Upper lobe of right lung (tissue), 1 donor: ENCODE measurements at places on chromosomes 1 and 21. TPM values are rescaled to one million over a fixed set of nuclear protein-coding genes. Genes with fewer than 3 reads are reported as not detected.

GRCh38 chr1:87044424-87044823, 130.0 kb downstream of the HS2ST1 start:
- DNase-seq = no peak
- no peaks in the 10 kb centered on the region for H3K27me3 ChIP-seq
- no peak overlapping the region for H3K27ac ChIP-seq
- H3K4me1 ChIP-seq = no peaks in the 10 kb centered on the region

DNA sequence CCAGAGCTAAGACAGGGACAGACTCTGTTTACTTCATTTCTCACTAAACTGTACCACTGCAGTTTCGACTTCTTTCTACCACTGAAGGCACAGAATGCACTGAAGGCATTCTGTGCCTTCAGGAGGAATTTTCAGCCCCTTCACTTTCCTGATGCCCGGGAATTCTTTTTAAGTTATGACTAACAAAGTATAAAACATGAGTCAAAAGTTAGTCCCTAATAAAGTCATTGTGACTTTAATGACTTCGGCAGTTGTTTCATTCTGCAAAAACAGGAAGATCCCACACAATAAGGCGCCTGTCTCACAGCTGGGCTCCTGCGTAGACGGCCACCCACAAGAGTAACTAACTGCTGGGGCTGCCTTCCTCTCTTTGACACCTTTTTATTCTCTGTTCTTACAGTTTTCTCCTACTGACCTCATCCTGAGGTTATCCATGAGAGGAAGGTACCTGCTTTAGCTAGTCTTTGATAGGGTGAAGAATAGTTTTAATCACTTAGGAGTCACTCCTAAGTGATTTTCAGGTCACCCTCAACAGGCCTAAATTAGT, 183.9 kb upstream of the SGIP1 start:
- no peaks in the 10 kb centered on the region for H3K27me3 ChIP-seq
- DNase-seq = no peak
- H3K4me1 ChIP-seq = peaks cover 51% of the 10 kb centered on the region
- peak overlapping the region; percentile 20 for H3K27ac ChIP-seq

Gene FCGR2B
- total RNA-seq = 30.7 TPM

DNA sequence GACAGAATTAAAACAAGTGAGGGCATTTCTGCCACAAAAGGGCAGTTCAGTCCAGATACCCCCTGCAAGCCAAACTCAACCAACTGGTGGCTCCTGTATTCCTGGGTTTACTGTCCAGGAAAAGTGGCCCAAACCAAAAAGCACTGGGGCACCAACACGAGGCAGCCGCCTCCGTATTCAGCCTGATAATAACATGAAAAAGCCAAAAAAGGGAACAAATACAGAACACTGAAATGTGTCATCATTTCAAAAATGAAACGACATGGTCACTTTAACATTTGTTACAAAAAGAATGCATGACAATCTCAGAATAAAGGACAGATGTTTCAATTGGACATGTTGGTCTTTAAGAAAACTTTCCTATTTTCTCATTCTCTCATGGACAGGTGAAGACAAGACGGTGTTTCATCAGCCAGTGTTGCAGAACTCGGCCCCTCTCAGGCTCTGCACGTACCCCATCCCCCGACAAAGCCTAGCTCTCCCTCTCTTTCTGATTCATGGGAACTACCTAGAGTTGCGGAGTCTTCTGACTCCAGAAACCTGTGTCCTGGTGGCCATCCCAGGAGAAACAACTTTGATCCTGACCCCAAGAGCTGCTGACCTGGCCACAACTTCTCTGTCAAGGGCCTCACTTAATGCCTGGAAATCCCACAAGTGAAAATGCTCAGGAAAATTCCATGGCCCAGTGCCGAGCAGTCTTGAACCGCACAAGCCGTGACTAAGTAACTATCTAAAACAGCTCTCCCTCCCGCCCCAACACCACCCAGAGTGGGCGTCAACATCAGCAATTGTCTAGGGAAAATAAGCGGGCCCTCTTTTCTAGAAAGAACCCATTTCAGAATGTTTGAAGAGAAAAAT, 27.1 kb downstream of the ZBTB17 start:
- peaks cover 61% of the 10 kb centered on the region for H3K4me1 ChIP-seq
- DNase-seq = peak; percentile 80
- peak overlapping the region; percentile 89 for H3K27ac ChIP-seq
- H3K4me3 ChIP-seq = peak overlapping the region; percentile 31
- H3K27me3 ChIP-seq = no peaks in the 10 kb centered on the region

- no peak overlapping the region for H3K27ac ChIP-seq
- H3K27me3 ChIP-seq = peaks cover 14% of the 10 kb centered on the region
- no peak for DNase-seq
These were observed 8.8 kb upstream of the TTLL10 start for GRCh38 chr1:1164701-1165451.

DNA sequence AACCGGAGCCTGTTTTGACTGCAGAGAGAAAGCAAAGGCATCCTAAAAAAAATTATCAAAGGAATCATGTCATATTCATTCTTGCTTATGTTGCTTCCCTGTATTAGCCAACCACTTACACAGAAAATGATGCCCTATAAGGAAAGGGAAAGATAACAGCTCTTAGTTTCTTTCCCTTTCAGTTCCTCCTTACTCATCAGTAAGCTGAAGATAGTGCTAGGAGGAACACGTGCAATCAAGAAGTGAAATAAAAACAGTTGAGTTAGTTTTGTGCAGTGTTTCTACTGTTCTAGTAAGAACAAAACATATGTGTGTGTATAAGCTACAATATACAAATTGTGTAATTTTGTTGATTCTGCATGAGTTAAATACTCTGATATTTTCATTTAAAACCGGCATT, 45.3 kb upstream of the MTF2 start:
- no peaks in the 10 kb centered on the region for H3K27me3 ChIP-seq
- no peak overlapping the region for H3K27ac ChIP-seq
- DNase-seq = no peak
- H3K4me1 ChIP-seq = no peaks in the 10 kb centered on the region

Gene GJA8
- not detected for total RNA-seq

DNA sequence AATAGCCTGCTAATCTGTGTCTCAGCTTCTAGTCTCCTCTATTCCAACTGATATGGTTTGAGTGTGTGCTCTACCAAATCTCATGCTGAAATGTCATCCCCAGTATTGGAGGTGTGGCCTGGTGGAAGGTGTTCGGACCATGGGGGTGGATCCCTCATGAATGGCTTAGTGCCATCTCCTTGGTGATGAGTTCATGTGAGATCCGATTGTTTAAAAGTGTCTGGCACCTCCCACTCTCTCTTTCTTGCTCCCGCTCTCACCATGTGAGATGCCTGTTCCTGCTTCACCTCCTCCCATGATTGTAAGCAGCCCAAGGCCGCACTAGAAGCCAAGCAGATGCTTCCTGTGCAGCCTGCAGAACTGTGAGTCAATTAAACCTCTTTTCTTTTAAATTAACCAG, 73.5 kb upstream of the CAMK1G start:
- no peak overlapping the region for H3K27ac ChIP-seq
- no peak for DNase-seq
- no peaks in the 10 kb centered on the region for H3K27me3 ChIP-seq
- no peaks in the 10 kb centered on the region for H3K36me3 ChIP-seq
- no peak overlapping the region for H3K4me3 ChIP-seq

DNA sequence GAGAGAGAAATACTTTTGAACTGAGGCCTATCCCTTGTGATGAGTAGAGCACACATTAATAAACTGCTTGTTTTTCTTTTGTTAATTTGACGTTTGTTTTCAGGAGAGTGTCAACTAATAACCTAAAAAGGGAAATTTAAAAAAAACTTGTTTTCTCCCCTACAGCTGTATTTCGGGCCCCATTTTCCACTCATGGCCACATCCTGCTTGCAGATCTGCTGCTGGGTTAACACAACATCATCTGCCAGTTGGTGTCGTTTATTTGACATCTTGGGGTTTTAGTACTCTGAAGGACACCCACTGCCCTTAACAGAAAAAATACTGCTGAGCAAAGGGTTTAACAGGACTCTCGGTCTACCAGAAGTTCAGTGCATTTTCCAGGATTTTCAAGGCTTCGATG, 848 bp upstream of the PYHIN1 start:
- H3K4me1 ChIP-seq = no peaks in the 10 kb centered on the region
- no peak overlapping the region for H3K27ac ChIP-seq
- DNase-seq = no peak
- H3K27me3 ChIP-seq = no peaks in the 10 kb centered on the region

DNA sequence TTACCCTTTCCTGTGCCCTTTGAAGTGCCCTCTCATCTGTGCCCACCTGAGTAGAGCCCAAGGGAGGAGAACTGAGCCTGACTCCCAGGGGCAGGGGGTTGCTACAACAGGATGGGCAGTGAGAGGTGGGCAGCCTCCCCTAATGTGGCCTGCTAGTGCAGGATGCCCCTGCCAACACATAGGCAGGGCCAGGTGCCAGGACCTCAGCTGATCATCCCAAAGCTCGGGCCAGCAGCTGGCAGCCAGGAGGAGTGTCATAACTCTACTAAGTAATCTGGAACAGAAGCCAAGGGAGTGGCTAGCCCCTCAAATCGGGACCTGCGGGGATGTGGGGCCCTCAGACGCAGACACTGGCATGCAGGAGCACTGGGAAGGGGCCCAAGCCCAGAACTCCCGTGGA, 208.8 kb upstream of the RAB4A start:
- H3K36me3 ChIP-seq = no peaks in the 10 kb centered on the region
- H3K27ac ChIP-seq = no peak overlapping the region
- peaks cover 20% of the 10 kb centered on the region for H3K4me1 ChIP-seq

DNA sequence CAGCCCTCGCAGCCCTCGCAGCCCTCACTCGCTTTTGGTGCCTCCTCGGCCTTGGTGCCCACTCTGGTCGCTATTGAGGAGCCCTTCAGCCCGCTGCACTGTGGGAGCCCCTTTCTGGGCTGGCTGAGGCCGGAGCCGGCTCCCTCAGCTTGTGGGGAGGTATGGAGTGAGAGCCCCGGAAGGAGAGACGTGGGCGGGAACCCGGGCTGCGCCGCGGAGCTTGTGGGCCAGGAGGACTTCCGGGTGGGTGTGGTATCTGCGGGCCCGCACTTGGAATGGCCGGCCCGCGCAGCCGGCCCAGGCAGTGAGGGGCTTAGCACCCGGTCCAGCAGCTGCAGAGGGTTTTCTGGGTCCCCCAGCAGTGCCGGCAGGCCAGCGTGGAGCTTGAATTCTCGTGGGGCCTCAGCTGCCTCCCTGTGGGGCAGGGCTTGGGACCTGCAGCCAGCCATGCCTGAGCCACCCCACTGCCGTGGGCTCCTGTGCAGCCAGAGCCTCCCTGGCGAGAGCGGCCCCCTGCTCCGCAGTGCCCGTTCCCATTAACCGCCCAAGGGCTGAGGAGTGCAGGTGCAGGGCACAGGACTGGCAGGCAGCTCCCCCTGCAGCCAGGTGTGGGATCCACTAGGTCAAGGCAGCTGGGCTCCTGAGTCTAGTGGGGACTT, 9.9 kb upstream of the CFHR2 start:
- H3K36me3 ChIP-seq = no peaks in the 10 kb centered on the region
- no peak for DNase-seq
- no peak overlapping the region for H3K4me3 ChIP-seq
- no peaks in the 10 kb centered on the region for H3K27me3 ChIP-seq
- H3K27ac ChIP-seq = no peak overlapping the region
